Mammary microvascular endothelial cell (primary cell): ENCODE measurements at places on chromosomes 11 and 22. TPM values are rescaled to one million over a fixed set of nuclear protein-coding genes. Genes with fewer than 3 reads are reported as not detected.

Gene FXYD6
- 0.30 TPM in 1 of 2 replicates, not detected in the other for total RNA-seq

Gene RTN4RL2
- 0.15 and 0.67 TPM in 2 replicates for total RNA-seq

Gene C11orf97
- not detected in 2 replicates for total RNA-seq

Gene FAM83F
- not detected in 2 replicates for total RNA-seq

Gene TSPO
- total RNA-seq, result 967 and 1,033 TPM in 2 replicates

Gene SYT9
- 0.30 TPM in 1 of 2 replicates, not detected in the other for total RNA-seq
